ENCODE measurements at places on chromosomes 12 and 14.

GRCh38 chr12:565161-565560 is 98.1 kb downstream of the NINJ2 start:
- no peak for DNase-seq

- no peak for DNase-seq
These were observed 7.5 kb downstream of the LAG3 start for GRCh38 chr12:6779708-6780432.

- no peak for DNase-seq
These were observed 5.6 kb downstream of the KRR1 start for GRCh38 chr12:75505706-75506312.

- DNase-seq = no peak
These were observed 15.7 kb downstream of the CLIP1 start for GRCh38 chr12:122406701-122407164.

GRCh38 chr12:44876544-44877410 is 662 bp upstream of the NELL2 start:
- peak; percentile 87 for DNase-seq

DNA sequence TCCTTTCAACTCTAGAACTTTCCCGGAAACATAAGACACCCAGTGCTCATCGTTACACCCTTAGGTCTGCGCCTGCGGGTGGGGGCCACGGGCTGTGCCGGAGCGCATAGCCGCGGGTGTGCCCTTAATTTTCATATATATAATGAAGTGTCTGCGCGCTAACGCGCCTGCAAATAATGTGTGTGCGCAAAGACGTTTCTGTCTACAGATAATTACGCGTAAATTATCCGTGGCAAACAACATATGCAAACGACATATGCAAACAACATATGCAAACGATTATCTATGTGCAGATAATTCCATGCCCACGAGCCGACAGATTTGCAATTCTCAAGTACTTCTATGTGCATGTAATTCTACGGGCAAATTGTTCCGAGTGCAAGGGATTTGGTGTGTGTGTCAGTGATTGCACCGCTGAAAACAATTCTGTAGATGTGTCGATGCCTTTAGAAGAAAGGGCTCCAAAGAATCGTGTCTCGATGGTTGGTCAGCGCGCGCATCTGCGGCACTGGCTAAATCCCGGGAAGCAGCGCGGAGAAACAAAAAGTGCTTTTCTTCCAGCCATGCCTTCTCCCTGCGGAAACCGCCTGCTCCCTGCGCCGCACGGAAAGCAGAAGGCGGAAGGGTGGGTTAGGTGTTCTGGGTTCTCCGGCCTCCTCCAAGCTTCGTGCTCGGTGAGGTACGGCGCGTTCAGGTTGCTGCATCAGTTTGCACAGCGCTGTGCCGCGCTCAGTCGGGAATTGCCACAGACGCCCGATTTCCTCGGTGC is 34.5 kb upstream of the TBX5 start:
- DNase-seq = no peak

DNA sequence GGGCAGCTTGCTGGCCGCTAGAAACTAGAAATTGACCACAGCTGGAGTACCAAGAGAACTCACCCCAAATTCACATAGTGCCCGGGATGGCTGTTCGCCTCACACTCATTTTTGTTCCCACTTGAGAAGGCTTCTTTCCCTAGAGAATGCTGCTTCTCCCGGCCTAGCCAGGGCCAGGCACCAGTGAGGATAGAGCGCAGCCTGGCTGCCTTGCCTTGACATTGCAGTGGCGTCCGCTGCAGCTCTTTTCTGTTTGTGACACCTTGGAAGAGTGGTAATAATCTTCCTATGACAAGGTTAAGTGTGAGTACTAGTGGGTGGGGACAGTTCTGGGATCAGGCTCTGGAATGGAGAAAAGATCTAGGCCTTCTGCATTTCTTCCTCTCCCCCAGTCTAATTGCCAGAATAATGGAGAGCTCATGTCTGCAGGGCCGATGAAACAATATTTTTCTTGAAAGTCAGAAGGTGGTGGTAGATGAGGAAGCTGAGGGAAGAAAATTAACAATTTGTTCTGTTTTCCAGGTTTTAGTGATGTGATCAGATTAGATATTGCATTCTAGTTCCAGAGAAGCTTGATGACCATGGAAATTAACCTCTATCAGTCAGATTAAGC is 3.7 kb downstream of the TMEM253 start:
- DNase-seq = peak; percentile 44

GRCh38 chr14:70108419-70108818 is 80.3 kb downstream of the SLC8A3 start:
- no peak for DNase-seq

DNA sequence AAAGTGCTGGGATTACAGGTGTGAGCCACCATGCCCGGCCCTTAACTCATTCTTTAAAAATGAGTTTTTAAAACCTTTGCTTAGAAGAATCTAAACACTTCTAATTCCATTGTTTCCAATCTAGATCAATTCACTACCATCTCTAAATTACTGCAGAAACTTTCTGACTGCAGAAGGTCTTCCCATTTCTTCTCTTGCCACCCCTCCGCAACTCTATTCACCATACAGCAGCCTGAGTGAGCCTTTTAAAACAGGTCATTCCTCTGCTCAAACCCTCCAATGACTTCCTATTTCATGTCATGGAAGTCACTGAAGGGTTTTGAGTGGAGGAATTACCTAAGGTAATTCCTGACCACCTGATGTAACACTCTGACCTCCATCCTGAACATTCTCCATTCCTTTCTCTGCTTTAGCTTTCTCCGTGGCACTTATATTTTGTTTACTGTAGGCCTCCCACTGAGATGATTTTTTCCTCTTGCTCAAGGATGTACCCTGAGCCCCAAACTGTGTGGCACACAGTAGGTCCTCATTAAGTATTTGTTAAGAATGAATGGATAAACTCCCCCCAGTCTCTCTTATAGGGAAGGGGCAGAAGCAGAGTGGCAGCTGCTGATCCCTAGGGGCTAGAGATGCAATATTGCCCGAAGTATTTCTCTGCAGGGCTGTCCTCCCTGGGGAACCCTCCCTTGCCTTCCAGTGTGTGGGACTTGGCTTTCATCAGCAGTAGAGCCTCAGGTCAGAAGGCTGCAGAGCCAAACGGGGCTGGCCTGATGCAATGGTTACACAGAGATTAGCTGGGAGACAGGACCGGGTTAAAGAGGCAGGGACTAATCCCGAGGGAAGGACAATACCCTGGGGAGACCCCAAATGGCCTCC is 1.2 kb downstream of the DDIT3 start:
- DNase-seq = no peak

- DNase-seq = no peak
These were observed 71.9 kb downstream of the BCL11B start for GRCh38 chr14:99199846-99200653.

GRCh38 chr12:10779103-10779502 is 23.3 kb downstream of the TAS2R7 start:
- no peak for DNase-seq

DNA sequence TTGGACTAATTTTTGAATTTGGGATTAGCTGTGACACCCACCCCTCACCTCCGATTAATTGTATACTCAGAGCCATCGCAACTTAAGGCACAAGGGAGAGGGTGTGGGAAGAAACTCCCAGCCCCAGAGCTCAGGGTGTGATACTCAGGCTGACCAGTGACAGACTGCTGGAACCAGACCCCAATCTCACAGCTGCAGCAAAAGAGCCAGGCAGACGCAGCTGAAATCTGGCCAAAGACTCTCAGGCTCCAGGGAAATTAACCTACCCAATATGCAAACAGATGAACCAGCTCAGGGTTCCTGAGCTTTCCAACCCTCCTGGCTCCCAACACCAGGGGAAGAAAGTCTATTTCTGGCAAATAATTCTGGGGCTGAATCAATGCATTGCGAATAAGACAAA is 30.5 kb downstream of the ANAPC7 start:
- no peak for DNase-seq

DNA sequence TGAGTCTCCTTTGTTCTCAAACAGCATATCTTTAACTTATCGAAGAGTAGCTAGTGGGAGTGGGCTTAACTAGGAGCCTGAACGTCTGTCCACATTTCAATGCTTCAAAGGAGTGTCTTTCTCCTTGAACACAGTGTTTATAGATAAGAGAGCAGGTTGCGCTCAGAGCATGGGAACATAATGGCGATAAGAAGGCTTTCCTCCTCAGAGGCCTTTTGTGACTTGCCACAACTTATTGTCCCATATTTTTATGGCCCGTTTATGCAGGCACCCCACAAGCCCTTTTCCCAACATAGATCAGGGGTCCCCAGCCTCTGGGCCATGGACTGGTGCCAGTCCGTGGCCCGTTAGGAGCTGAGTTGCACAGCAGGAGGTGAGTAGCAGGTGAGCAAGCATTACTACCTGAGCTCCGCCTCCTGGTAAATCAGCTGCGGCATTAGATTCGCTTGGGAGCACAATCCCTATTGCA is 2.6 kb upstream of the DDX47 start:
- DNase-seq = no peak

DNA sequence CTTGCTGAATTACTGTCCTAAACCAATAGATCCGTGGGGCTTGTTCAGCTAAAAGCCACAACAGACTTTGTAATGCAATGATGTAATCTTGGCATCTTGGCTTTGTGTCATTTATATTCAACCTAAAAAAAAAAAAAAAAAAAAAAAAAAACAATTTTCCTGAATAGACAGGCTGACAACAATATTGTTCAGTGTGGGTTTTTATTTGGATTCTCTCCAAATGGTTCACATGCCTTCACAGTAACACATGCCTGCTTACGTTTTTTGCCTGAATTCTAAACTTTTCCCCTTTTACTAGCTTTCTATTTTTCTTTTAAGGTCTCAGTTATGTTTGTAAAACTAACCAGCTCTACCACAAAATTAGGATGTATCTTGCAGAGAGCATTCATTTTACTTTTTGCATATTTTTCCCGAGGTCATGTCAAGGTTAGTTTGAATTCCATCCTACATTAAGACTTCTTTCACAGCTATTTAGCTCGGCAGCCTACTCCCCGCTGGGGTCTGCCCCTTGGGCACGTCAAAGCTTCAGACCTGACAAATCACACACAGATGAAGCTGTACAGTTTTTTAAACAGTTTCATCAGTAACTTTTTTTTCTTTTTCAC is 213.7 kb upstream of the NPAS3 start:
- no peak for DNase-seq

DNA sequence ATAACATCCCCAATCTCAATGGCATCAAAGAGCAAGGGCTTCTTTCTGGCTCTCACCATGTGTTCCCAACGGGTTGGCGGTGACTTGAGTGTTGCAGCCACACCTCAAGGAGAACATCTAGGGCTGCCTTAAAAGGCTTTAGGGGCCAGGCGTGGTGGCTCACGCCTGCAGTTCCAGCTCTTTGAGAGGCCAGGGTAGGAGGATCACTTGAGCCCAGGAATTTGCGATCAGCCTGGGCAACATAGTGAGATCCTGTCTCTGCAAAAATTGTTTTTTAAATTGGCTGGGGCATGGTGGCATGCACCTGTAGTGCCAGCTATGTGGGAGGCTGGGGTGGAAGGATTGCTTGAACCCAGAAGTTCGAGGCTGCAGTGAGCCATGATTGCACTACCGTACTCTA is 14.9 kb downstream of the RFLNA start:
- DNase-seq = no peak

DNA sequence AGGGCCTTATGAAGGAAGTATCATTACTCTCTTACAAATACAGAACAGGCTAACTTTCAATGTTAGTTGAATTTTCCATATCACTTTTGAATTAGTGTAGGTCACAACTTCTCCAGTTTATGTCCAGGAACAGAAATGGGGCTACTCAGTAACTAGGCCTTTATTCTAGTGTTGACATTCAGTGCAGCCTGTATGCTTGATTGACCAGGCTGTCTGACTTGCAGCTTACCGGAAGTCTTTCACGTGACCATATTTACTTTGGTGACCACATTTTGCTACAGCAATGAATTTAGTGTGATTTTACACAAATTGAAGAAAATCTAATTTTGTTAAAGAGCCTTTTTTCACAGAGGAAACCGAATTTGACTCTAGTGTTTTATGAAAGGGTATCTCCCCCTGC is 12.4 kb downstream of the MTERF2 start:
- DNase-seq = no peak

- no peak for DNase-seq
These were observed 747 bp downstream of the IRF2BPL start for GRCh38 chr14:77027538-77028383.

GRCh38 chr12:101634724-101635123 is 40.0 kb downstream of the MYBPC1 start:
- DNase-seq = no peak

All from H1 (cell line).